ENCODE measurements at places on chromosomes 4 and X.
A peak's percentile ranks its signal among the peaks of the same experiment; 100 is the strongest.

DNA sequence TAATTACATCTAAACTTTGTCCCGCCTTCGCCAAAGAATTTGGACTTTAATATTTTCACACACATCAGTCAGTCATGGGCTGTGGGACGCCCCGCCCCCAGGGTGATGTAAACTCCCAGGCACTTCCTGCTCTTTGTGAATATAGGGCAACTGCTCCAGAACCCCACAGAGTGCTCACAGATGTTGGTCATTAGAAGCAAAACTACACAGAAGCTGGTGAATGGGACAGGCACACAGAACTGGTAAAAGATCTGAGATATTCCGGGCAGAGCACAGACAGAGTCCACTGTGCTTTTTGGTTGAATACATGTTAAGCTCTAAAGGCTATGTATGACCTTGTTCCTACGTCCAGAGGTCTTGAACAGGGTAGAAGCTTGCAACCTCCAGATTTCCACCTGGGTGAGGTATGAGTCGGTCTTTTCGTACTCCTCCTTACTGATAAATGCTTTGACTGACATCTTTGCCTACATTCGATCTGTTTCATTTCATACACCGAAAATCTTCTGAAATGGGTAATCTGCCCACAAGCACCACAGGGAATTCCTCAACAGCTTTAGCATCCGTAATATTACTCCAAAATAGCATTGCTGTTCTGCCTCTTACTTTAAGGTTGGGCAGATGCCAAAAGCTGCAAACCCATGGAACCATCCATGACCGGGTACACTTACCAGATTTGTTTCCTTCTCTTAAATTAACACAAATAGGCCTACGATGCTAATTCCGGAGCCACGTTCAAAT, 144.6 kb downstream of the AMELX start:
- peak; percentile 59 for DNase-seq

DNA sequence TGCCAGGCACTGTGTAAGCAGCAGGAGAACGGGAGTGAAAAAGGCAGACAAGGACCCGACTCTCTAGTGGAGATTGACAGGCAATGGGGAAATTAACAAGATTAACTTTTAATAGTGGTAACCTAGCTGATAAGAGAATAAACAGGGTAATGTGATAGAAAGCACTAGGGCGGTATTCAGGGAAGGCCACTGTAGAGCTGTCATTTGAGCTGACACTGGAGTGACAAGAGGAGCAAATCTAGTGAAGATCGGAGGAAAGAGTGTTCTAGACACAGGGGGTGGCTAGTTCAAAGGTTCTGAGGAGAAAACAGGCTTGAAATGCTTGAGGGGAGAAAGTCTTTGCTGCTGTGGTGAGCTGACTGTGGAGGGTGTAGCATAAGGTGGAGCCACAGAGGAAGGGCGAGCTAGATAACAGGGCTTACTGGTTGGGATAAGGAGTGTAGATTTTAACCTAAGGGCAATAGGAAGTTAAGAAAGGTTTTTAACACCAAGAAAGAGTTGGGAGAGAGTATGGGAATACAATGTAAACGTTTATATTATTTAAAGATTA, 122.8 kb downstream of the SLC10A7 start:
- DNase-seq = no peak

GRCh38 chr4:6401797-6402196, 70.6 kb downstream of the PPP2R2C start:
- no peak for DNase-seq

DNA sequence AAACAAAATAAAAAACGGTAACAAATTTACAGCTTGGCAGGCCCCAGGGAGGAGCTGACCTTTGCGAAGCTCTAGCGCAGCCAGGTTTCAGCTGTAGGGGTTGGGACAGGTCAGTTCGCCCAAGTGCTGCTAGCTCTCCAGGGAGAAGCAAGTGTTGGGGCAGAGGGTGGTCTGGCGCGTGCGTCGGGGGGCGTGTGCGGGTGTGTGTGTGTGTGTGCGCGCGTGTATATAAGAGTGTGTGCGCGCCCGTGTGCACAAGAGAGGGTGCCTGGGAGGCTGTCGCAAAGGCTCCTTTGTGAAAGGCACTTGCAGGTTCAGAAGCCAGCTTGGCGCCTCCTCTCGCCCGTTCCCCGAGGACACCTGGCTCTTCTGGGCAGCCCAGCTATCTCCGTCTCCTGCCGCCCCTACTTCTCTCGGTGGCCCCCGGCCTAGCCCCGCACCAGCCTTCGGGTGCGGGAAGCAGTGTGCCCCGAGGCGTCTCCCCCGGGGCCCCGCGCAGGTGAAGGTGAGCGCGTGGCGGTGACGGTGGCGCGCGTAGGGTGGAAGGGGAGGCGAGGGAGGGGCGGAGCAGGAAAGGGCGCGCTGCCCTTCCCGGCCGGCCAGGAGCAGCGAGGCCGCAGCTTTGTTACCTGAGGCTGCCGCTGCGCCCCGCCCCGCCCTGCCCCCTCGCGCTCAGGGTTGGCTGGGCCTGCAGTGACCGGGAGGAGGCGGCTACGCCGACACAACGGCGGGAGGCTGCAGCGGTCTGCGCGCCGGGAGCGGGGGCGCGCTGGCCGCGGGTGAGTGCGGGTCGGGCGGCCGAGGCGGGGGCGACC, at the start of gene FHDC1:
TSS of gene FHDC1 (plus strand) at position 693 of the 815 bp plus-strand sequence. CDS start 6,735 bp downstream, outside the sequence.
- DNase-seq = no peak

GRCh38 chrX:49187028-49187394, 838 bp upstream of the PRICKLE3 start:
- no peak for DNase-seq

- DNase-seq = no peak
These were observed 1256.5 kb downstream of the STIM2 start for GRCh38 chr4:28117084-28117682.

GRCh38 chrX:22351966-22352365, 79.3 kb downstream of the CBLL2 start:
- no peak for DNase-seq

DNA sequence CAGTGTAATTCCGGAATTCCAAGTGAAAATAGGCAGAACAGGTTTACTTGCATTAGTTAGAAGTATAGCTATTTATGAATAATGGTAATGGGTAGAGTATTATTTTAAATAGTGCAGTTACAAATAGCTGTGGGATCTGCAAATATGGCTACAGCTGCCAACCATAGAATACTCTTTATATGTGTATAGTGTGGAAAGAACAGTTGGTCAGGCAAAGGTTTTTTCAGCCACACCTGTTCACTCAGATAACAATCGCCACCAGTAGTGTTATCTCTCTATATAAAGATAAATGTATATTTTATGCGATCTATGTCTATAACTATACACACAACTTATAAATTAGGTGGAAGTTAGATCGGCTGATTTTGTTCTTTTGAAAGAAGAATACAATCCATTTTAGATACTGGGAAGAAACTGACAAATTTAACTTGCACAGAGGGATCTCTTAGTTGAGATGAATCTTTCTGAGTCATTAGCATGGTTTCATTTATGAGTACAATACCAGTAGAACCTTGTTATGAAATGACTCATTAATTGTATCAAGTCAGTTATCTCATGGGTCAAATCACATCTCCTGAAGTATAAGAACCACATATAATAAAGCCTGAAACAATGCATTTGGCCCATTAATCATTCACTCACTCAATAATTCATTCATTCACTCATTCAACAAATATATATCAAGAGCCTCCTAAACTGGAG, 100.9 kb upstream of the NR3C2 start:
- no peak for DNase-seq

- DNase-seq = peak; percentile 57
These were observed 14.5 kb downstream of the GAB1 start for GRCh38 chr4:143351149-143351691.

DNA sequence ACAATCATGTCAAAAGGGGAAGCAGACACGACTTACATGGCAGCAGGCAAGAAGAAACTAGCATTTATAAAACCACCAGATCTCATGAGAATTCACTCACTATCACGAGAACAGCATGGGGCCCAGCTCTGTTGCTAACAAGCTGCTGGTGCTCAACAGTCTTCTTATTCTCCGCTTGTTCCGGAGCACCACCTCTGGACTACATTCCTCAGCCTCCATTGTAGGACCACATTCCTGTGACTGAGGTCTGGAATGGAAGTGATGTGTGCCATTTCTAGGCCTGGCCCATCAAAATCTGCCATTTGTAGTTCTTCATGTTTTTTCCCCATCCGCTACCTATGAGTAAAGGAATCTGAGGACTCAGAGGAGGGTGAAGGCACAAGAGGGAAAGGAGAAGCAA, 111.5 kb upstream of the PTCHD1 start:
- no peak for DNase-seq

DNA sequence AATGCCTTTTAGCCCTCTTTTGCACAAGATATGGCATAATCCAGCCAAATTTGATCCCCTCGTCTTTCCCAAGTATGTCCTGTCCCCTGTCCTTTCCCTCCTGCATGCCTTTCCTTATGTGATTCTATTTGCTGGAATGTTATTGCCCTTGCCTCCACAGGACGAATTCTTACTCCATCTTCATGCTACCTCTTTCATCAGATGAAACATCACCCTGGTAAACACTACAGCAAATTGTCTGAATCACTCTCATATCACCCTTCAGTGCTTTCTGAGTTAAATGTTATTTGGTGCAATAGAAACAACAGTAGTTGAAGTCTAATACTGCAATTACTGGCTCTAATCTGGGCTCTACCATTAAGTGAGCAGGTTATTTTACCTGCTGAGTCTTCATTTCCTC, 52.2 kb upstream of the FAT1 start:
- no peak for DNase-seq

DNA sequence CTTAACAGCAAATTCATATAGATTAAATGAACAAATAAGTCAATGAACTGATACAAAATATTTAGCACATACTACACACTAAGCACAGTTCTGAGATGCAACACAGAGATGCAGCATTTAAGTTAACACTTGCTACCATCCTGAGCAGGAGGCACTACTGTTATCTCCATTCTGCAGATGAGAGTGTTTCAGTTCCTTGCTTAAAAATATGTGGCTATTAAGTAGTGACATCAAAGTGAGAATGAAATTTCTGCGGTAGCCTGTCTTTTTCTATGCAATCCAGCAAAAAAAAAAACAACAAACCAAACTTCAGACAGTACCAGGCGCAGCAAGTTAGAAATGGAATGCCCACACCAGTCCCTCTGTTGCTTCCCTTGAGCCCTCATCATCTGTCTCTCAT, 90.8 kb downstream of the SHISA3 start:
- no peak for DNase-seq

DNA sequence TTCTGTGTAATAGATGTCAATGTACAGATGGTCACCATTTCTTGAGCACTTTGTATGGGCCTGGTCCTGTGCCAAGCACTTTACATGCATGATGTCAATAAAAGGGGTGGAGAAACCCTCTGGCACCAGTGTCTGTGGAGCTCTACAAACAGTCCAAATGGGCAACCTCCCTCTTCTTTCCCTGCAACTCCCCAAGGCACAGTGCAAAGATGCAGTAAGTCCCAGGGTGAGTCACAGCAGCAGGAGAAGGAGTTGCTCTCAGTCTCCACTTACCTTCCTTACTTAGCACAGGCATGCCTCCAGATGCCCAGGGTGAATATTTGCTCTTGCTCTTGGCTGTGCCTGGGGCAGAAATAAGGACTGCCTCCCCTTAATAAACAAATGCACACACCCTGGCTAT, 4.3 kb downstream of the OCIAD2 start:
- no peak for DNase-seq

DNA sequence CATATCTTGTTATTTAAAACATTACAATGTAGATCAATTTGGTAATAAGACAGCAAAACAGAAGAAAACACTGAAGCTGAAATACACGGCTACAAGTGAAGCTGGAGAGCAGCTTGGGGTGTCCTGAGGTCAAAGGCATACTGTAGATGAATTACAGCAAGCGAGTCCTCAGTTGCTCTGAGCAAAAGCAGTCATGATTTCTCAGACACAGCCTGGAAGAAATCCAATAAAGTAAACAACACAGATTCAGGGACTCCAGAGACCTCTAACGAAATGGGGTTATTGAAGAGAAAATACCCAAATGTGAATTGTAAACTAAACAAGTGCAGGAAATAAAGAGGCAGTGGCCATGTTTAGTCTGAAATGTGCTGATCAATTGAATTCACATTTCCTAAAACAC, 324.4 kb downstream of the CAMK2D start:
- DNase-seq = no peak

- no peak for DNase-seq
These were observed 39.5 kb downstream of the KANTR start for GRCh38 chrX:53133400-53133799.

DNA sequence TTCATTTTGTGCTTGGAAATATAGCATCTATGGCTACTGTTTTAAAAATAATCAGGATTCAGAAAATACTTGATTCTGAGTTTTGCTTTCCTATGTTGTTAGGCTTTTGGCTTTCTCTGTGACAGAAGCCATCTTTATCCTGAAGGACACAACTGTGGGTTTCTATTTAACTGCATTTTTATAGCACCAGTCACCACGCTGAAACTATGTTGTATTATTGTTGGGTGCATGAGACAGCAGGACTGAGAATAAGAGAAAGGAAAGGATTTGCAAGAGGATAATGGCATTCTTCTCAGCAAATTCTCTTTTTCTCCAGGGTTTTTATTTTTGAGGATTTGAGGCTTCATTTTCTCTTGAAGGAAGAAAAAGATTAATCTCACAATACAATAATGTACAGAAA, 10.1 kb upstream of the NEUROG2 start:
- DNase-seq = no peak

- DNase-seq = peak; percentile 48
These were observed 137.4 kb downstream of the DKK2 start for GRCh38 chr4:106898621-106899230.

DNA sequence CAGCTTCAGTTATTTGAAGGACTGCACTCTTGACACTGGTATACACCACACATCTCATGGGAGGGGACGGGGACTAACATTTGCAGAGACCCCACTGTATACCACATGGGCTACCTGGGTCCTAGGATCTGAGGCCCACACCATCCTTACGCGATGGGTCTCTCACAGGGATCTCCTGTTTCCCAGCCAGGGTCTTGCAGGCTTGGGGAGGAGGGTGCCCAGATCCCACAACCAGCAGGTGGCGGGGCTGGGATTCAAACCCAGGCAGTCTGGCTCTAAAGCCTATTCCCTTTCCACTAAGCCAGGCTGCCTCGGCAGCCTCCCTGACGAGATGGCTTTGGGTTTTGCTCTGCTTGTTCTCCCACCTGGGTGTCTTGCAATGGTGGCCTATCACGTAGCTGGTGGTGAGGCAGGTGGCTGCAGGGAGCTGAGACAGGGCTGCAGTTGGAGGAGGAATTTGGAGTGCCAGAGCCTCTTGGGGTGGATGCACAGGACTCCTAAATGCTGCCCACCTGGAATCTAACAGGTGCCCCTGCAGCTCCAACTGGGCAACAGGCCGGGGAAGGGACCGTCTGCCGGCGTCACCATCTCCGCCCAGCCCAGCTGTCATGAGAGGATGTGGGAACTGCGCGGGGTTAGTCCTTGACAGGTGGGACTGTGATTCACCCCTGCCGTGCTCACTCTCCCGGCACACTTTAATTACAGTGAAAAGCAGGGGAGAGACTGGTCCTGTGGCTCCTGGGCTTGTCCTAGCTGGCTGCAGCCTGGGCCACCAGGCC, 110.7 kb downstream of the PSAPL1 start:
- DNase-seq = no peak

Data from sciatic nerve (tissue), 2 donors.